NCI-H1930 (cell line): ENCODE measurements at places on chromosomes 2 and 18.

GRCh38 chr2:100213595-100213994 is 71.2 kb upstream of the AFF3 start:
- DNase-seq: no peak

- no peak for DNase-seq
Observed at GRCh38 chr2:115913921-115914320, 1471.5 kb downstream of the DPP10 start.

- DNase-seq: no peak
Observed at GRCh38 chr18:26794230-26795101, 71.0 kb downstream of the AQP4 start.

DNA sequence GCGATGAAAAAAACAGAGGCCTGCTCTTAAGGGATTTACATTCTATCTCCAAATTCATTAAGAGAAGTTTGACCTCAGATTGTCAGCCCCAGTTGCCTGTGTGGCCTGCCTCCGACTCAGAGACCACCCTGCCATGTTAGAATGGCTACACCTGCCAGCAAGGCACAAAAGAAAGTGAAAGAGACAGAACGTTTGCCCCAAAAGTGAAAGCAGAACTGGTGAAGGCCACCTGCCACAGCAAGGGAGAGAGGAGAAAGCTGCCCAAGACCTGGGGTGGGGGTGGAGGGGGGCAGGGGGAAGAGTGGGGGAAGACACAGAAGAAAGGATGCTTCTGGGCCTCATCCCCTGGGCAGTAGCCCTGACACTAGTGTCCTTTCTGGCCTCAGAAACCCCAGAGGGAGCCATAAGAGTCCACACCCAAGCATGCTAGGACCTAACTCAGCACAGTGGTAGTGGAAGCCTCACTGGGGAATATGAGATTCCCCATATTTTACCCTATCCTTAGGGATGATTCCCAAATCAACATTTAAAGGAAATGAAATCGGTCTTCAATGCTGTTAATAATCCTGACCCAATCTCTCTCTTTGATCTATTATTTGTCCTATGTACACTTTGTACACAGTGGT is 389.7 kb downstream of the TXNL1 start:
- no peak for DNase-seq

DNA sequence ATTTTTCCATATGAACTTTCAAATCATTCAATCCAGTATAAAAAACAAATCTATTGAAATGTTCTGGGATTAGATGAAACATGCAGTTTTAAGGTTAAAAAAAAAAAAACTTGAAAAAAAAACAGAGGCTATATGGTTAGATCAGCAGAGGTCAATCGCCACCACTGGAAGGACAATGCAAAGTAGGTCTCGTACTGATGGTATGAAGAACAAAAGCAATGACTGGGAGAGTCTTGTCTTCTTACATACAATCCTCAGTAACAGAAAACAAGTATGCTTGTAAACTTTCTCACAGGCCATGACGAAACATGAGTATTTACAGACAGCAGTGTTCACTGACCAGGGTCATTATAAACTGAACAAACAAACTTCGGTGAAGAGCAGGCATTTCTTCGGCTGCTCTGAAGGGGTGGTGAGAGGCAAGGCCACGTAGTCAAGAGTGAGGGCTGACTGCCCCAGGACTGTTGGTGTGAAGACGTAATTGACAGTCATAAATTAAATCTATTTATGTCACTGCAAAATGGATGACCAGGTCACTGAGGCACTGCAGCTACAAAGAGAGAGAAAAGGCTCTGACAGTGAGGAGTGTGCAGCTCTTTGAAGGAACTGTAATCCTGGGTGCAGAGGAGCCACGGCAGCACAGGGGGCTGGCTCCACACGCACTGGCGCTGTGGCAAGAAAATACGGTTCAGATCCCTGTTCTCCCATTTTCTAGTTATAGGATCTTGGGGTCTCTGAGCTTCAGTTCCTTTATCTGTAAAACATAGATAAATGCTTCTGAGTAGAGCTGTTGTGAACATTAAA is 60.0 kb downstream of the NXPH2 start:
- DNase-seq: no peak

DNA sequence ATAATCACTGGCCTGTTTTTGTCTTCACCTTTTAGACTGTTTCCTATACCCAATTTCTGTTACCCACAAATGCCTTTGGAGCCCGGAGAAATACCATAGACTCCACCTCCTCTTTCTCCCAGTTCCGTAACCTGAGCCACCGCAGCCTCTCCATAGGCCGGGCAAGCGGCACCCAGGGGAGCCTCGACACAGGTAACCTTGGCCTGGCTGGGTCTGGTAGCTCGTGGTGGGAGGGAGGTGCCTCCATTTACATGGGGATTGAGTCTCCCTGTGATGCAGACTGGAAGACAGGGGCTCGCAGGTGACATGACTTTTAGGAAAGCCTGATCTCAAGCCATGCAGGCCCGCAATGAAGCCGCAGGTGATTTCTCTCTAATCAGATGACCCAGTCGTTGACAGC is 100.6 kb downstream of the CABLES1 start:
- DNase-seq: no peak

- DNase-seq: no peak
Observed at GRCh38 chr18:50356036-50356945, 18.6 kb upstream of the SKA1 start.

DNA sequence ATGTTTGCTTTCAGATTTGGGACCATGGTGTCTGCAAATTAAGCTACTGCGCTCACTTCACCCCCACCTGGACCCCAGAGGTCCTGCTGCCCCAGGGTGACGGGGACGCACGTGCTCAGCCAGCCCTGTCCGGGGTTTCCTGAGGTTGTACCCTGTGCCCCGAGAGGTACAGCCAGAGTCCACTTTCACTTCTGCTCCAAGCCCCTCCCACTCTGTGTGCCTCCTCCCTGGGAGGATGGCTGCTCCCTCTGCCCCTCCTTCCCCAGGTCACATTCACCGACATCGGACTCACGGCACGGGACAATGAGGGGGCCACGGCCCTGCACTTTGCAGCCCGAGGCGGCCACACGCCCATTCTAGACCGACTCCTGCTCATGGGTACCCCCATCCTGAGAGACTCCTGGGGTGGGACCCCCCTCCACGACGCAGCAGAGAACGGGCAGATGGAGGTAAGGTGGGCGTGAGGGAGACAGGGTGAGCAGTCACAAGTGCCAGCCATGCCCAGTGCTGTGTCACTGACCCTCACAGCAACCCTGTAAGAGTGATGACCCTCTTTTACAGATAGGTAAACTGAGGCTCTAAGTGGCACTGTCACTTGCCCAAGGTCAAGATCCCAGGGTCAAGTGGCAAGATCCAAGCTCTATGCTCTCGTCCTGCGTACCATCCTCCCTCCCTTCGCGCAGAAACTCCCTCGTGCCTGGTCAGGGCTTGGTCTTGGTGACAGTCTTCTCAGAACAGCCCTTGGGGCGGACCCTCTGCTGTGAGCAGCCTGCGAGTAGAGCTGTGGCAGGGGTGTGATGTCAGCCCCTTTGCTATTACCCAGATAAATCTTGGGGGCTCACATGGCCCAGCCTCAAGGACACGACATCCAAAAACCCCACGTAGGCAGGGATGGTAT is 7.6 kb downstream of the ESPNL start:
- DNase-seq: no peak

- DNase-seq: no peak
Observed at GRCh38 chr2:226408141-226408540, 391.5 kb downstream of the IRS1 start.

- DNase-seq: no peak
Observed at GRCh38 chr2:207734264-207734635, 22.8 kb downstream of the CCNYL1 start.

DNA sequence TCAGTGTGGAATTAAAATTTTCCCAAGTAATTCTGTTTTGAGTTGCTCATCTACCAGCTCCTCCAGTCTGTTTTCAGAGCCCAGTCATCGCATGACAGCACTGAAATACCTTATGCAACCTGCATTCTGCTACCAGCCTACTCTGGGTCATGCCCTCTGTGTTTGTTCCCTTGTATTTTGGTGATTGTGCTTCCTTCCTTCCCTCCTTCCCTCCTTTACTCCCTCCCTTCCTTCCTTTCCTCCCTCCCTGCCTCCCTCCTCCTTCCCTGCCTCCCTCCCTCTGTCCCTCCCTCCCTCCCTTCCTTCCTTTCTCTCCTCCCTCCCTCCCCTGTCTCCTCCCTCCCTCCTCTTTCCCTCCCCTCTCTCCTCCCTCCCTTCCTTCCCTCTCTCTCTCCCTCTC is 289.6 kb downstream of the CDH2 start:
- DNase-seq: no peak

GRCh38 chr2:102498414-102498813 is 25.4 kb downstream of the SLC9A4 start:
- DNase-seq: no peak

DNA sequence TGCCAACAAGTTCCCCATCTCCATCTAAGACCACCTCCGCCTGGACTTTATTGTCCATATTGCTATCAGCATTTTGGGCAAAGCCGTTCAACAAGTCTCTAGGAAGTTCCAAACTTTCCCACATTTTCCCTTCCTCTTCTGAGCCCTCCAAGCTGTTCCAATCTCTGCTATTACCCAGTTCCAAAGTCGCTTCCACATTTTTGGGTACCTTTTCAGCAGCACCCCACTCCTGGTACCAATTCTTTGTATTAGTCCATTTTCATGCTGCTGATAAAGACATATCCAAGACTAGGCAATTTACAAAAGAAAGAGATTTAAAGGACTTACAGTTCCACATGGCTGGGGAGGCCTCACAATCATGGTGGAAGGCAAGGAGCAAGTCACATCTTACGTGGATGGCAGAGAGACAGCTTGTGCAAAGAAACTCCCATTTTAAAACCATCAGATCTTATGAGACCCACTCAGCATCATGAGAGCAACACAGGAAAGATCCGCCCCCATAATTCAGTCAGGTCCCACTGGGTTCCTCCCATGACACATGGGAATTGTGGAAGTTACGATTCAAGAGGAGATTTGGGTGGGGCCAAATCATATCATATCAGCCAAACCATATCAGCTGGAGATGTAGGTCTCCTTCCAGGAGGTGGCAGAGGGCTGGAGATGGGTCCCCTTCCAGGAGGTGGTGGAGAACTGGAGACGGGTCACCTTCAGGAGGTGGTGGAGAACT is 19.8 kb upstream of the TXNDC2 start:
- no peak for DNase-seq

GRCh38 chr2:62180975-62181374 is 14.9 kb upstream of the B3GNT2 start:
- no peak for DNase-seq

DNA sequence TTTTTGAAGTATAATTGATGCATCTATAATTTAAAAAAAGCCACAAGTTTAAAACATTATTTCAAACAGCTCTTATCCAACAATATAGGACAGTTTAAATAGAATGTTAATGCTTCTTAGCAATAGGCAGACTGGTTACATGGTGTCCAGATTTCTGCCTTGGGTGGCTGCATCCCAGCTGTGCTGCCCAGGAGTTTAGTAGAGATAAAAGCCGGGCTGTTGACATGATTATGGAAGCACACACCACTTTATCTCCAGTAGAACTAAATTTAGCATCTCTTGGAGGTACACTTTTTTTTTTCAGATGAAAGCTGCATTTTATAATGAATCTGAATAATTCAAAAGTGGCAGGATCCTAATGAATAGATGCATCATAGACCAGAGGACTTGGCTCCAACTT is 309.7 kb downstream of the PLCL1 start:
- no peak for DNase-seq

DNA sequence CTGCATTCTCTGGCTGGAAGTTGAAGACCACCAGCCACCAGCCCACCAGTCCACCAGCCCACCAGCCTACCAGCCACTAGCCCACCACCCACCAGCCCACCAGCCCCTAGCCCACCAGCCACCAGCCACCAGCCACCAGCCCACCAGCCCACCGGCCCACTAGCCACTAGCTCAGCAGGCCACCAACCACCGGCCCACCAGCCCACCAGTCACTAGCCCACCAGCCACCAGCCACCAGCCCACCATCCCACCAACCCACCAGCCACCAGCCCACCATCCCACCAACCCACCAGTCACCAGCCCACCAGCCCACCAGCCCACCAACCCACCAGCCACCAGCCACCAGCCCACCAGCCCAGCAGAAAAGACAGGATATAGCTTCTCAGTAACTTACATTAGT is 18.6 kb upstream of the TMEM131 start:
- DNase-seq: no peak

- DNase-seq: no peak
Observed at GRCh38 chr2:172972005-172972619, 103.5 kb upstream of the MAP3K20 start.

- no peak for DNase-seq
Observed at GRCh38 chr2:181461056-181461997, 4.1 kb downstream of the ITGA4 start.

GRCh38 chr18:55925772-55926171 is 337.8 kb upstream of the TCF4 start:
- no peak for DNase-seq

DNA sequence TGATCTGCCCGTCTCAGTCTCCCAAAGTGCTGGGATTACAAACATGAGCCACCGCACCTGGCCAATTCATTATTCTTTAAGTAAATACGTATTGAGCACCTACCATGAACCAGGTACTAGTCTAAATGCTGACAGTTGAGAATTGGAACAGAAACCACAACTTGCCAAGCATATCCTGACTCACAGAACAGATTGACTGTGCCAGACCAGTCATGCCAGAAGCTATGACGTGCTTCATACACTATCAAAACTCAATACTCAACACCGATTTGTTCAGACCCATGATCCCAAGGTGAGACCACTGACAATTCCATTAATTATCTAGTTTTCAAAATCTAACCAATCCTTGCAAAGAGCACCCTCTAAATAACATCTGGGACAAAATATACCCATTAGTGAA is 148.6 kb downstream of the B3GNT2 start:
- DNase-seq: no peak

DNA sequence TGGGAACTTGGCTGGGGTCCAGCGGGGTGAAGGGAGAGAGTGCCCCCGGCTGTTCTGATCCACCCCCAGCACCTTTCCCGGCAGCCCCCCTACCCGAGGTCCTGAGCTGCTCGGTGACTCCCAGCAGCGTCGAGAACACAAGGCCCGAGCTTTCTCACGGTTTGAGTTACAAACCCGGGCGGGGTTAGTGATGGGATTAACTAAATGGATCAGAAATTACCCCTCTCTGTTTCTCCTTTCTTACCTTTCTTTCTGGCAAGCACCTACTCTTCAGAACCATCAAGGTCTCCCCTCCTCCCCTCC is 139.4 kb upstream of the GPC1 start:
- DNase-seq: no peak

DNA sequence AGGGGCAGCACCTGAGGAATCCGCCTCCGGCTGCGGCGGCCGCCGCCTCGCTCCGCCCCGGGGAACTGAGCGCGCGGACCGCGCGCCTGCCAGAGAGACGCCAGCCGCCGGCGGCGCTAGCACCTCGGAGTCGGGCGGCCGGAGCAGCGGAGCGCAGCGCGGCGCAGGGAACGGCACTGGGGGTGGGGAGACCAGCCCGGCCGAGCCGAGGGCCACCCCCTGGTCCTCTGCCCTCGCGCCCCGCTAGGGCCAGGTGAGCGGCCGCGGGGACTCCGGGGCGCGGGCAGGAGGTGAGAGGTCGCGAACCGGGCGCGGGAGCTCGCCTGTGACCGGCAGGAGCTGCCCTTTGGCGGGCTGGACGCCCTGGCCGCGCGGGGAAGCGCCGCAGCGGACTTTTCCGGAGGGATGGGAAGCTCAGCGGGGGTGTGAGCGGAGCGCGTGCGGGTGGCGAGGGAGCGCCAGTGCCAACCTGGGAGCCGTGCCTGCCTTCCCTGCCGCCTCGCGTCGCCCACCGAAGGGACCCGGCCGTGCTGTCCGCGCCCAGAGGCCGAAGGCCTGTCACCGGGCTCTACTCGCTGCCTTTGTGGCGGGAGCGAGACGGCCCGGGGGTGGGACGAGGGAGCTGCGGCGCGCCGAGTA is at the start of gene GREB1L:
TSS of gene GREB1L (plus strand) at position 92 of the 639 bp plus-strand sequence. CDS start 141,287 bp downstream, outside the sequence.
- DNase-seq: peak; percentile 47

- DNase-seq: peak; percentile 98
Observed at GRCh38 chr2:43943809-43944452, 51.9 kb downstream of the LRPPRC start.

GRCh38 chr2:96164459-96165184 is 19.4 kb upstream of the DUSP2 start:
- no peak for DNase-seq
